Stimulated activated CD4-positive, alpha-beta T cell treated with anti-CD3 and anti-CD28 coated beads, Interleukin-1b, Interleukin-23, amount 100 ng/mL, for 1 hour (primary cell): ENCODE measurements at places on chromosomes 4 and X.

- DNase-seq: no peak
Observed at GRCh38 chr4:14848229-14848628, 154.1 kb upstream of the CPEB2 start.

- DNase-seq: no peak
Observed at GRCh38 chr4:6778435-6778834, 4.1 kb upstream of the KIAA0232 start.

DNA sequence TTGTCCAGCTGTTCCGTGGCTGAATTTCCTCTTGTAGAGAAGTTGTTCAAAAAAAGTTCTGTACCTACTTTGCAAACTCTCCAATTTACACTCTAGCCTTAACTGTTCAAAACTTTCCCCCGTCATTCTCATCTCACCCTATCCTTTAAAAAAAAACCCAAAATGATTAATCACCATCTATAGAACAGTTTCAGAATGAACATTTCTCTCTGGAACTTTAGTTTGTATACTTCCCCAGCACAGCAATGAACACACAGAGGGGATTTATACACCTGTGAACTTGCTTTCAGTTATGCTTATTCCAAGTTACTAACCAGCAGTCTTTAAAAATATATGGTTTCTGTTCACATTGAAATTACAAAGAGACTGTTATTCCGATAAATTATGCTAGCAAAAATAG lies 1.2 kb downstream of the GEMIN8 start:
- no peak for DNase-seq

DNA sequence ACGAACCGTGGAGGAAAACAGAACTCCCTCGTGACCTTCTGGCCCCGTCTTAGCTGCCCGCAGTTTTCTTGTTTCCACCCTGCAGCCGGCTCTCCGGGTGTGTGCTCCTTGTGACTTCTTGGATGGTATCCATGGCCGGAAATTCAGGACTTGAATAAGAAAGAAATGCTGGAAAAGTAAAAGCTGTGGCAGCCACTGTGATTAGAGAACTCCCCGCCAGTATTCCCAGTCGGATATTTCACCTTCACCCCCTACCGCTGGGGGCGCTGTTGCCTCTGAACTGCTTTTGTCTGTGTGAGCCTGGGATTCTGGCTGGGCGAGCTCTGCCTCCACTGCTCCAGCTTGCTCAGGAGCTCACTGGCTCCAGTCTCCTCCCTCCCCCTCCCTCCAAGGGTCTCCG lies 41.5 kb upstream of the CYP4V2 start:
- no peak for DNase-seq

- DNase-seq: no peak
Observed at GRCh38 chr4:99934891-99935290, 11.5 kb downstream of the DNAJB14 start.

- DNase-seq: no peak
Observed at GRCh38 chrX:40844471-40844870, 109.1 kb upstream of the MED14 start.

GRCh38 chr4:121139533-121140222 lies 24.4 kb downstream of the TNIP3 start:
- no peak for DNase-seq

- DNase-seq: peak; percentile 66
Observed at GRCh38 chrX:1246816-1247215, 21.8 kb upstream of the CSF2RA start.

GRCh38 chr4:158316264-158316663 lies 106.0 kb downstream of the TMEM144 start:
- no peak for DNase-seq

DNA sequence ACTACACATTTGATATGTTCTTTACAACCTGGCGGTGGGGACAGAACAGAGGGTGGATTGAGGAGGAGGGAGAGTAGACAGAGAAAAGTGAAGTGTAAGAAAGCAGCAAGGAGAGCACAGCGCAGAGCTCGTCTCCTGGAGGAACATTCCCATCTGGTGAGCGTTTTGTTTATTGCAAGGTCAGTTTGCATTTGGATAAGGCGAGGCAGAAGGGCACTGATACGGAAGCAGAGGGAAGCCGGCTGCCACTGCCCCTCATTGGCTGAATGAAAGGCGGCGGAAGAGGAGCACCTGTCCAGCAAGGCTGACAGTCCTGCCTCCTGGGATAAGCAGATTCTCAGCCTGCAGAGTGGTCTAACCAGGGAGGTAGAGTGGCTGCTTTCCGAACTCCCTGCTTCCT lies 83.2 kb downstream of the GPR143 start:
- no peak for DNase-seq

- DNase-seq: no peak
Observed at GRCh38 chr4:24862073-24862751, 50.6 kb downstream of the CCDC149 start.

DNA sequence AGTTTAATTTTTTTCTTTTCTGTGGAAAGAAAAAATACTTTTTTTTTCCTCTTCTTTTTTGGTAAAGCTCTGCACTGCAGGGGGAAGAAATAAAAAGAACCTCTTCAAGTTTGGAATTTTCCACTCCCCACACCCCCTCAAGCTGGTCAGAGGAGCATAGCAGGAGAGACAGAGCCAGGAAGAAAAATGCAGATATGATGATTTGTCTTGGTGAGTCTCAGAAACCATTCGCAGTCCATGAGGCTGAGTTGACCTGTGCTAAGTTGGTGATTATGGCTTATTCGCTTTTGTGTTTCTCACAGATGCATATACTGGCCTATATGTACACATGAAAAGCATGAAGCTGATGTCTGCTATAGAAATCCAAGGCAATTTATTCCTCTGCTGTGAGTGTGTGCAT lies 205.9 kb downstream of the LDB2 start:
- no peak for DNase-seq

DNA sequence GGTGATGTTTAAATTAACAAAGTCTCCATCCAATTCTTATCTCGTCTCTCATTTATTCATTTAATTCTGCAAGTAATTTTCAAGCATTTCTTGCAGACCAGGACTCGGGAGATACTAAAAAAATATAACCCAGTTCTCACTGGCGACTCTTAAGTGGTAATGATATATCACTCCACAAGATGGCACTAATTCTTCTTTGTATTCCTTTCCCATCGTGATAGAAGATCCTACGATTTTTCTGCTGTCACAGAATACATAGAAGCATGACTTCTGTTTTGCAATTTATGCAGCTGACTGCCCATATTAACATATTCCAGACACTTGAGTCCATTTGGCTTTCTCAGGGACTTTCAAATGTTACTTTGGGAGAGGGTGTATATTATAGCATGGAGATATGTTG lies 64.0 kb upstream of the FGF13 start:
- DNase-seq: no peak
